ENCODE measurements at places on chromosomes 3 and 15.

DNA sequence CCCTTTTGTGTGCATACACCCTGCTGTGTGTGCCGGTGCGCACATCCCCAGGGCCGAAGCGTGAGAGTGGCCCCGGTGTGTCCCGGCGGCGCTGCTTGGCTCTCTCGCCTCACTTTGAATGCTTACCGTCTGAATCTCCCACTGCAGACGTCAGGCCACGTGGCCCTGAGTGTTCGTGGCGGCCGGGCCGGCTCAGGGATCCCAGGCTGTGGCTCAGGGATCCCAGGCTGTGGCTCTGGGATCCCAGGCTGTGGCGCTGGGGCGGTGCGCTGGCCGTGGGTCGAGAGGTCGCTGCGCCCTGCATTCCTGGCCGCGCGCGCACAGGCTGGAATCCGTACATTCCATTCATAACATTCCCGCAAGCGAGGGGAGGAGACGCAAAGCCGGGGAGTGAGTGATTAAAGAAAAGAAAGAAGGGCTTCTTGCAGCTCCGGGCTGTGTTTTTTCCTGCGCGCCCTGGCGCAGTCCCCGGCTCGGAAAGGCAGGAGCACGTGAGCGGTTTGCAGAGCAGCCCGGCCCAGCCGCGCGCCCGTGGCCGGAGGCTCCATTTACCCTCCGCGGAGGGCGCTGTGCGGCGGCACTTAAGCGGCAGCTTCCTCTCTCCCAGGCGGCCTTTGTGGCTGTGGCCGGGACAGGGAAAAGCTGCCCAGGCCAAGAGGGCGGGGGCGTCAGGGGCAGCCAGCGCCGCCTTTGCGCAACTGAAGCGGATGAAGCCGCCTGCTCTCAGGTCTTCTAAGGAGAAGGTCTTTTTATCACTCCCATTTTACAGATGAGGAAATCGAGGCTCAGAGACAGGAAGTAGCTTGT, 87.0 kb upstream of the ALDH1L1 start:
- DNase-seq, result no peak

- no peak for DNase-seq
These were observed 48.3 kb upstream of the IQSEC1 start for GRCh38 chr3:13121553-13122001.

- no peak for DNase-seq
These were observed 355.1 kb downstream of the GBE1 start for GRCh38 chr3:81406318-81406717.

GRCh38 chr3:84538597-84538996, 420.2 kb upstream of the CADM2 start:
- DNase-seq, result no peak

DNA sequence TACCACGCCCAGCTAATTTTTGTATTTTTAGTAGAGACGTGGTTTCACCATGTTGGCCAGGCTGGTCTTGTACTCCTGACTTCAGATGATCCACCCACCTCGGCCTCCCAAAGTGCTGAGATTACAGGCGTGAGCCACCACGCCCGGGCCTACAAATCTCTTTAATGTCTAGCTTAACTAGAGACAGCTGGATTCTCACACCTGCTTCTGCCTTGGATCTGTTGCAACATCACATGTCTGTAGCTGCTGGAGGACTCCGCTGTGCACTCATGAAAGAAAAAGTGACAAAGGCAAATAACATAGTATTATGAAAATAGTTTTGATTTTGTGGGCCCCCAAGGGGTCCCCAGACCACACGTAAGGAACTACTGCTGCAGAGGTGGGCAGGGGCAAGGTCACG, 85.9 kb downstream of the NCEH1 start:
- no peak for DNase-seq

Measured in stimulated activated CD8-positive, alpha-beta memory T cell treated with anti-CD3 and anti-CD28 coated beads, Interleukin-7, amount 100 ng/mL, for 1 hour (primary cell).